ENCODE measurements at places on chromosomes 6 and 20.

DNA sequence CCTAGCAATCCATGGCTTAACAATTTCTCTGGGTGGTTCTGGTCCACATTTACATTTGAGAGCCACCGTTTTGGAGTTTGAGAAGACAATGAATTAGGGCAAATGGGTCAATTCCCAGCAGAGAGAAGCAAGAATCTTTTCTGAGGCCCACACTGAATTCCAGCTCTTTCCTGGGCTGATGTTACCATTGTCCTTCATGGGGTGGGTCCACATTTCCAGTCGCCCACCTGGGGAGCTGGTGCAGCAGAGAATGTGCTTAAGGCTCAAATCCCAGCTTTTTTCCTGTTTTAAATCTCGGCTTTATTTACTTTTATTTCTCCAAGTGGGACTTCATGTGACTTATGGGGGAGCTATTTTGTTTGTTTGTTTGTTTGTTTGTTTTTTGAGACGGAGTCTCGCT is 44.2 kb upstream of the TFAP2C start:
- DNase-seq = no peak

DNA sequence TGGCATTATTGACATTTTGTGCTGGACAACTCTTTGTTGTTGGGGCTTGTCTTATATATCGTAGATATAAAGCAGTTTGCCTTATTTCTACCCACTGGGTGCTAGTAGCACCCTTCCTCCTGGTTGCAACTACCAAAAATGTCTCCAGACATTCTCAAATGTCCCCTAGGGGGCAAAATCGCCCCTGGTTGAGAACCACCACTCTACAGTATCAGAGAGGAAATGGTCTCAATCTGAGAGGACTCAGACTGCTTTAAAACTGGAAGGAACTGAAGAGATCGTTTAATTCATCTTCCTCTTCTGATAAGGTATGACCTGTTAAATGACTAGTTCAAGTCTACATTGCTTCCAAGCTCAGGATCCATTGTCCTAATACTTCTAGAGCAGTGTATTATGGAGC is 14.9 kb downstream of the SH3BGRL2 start:
- no peak for DNase-seq

- no peak for DNase-seq
Measured at GRCh38 chr20:33076662-33077372, 2.6 kb upstream of the BPIFB4 start.

DNA sequence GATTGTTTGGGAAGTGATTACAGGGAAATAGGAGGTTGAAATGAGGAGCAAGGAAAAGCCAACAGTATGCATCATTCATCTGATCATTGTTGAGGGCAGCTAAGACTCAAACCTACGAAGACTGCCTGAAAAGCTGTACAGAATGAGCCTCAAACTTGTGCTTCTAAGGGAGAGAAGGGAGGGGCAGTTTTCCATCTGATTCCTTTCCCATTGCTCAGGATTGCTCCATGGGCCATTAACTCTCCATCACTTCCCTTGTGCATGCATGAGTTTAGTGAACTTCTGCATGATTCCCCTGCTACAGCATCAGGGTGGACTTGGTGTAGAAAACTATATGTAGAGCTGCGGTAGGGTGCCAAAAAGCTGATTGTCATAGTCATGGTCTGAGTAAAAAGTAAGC is 742.7 kb upstream of the SLC35B3 start:
- DNase-seq = no peak

DNA sequence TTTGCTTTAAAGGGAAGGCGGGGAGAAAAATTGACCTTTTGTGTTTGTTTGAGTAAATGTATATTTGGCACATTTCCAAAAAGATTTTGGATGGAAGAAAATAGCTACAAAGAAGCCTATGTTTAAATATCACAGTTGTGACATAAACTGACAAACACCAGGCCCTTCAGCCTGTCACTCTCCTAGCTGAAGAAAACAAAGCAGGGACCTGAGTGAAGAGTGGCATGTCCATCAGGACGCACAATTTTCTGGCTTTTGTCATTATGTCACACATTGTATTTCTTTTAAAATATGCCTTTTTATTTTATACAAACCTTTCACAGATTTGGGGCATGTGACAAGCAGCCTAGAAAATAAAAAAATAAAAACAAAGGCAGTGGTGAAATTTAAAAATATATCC is 241.2 kb downstream of the OGFRL1 start:
- no peak for DNase-seq

- no peak for DNase-seq
Measured at GRCh38 chr6:108341372-108341771, 46.5 kb downstream of the AFG1L start.

GRCh38 chr20:618980-619379 is 8.9 kb upstream of the TCF15 start:
- no peak for DNase-seq

- no peak for DNase-seq
Measured at GRCh38 chr20:23161968-23162696, 76.0 kb upstream of the CD93 start.

DNA sequence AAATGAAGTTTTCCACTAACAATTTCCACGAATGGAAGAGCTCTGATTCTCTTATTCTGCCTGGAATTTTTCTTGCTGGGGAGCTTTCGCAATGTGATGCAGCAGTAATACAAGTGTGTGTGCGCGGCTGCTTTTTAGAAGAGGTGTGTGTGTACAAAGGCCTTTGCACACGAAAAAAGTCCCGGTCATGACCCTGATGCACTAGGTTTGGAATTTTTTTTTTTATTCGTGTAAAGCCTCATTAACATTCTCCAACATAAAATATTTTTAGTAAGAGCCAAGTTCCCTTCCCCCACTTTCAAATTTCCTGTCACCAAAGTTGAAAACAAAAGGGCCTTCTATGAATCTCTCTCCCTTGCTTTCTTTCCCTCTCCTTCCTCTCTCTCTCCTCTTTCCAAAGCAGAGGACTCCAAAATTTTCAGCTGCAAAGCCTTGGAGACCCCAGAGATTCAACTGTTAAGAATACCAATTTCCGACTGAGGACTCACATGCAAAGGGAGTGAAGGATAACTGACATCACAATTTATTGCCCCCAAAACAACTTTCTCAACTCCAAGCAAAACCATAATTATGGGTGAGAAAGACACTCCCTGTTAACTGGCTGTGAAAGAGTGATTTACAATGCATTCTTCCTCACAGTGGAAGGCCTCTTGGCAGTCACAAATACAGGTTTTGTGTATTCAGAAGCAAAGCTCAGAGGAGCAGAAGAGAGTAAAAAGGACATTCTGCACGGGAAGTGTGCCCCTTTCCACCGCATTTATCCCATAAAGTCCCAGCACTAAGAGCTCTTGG is 421.2 kb upstream of the JARID2 start:
- peak; percentile 3 for DNase-seq

DNA sequence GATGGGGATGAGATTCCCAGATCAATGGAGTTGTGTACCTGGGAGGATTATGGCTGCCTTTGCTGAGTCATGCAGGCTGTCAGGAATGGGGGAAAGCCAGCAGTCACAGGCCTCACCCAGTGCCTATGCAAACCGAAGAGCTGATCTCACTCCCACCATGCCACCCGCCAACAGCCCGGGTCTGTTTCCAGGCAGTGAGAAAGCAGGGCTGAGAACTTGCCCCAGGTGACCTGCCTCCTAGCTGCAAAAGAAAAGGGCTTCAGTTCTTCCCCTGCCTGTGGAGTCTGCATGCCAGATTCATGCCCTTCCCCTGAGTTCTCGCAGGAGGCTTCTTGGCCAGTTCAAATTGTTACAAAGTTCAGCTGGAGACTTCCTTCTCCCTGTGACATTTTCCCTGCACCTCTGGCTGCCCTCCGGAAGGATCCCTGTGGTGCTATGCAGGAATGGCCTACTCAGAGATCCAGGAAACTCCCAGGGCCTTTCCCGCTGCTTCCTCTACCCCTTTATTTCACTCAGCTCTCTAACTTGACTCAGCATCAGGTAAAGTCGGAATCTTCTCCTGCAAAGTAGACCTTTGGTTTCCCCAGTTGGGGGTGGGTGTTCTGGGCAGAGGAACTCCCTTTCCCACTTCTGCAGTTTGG is 71.5 kb upstream of the B3GAT2 start:
- DNase-seq = peak; percentile 25

DNA sequence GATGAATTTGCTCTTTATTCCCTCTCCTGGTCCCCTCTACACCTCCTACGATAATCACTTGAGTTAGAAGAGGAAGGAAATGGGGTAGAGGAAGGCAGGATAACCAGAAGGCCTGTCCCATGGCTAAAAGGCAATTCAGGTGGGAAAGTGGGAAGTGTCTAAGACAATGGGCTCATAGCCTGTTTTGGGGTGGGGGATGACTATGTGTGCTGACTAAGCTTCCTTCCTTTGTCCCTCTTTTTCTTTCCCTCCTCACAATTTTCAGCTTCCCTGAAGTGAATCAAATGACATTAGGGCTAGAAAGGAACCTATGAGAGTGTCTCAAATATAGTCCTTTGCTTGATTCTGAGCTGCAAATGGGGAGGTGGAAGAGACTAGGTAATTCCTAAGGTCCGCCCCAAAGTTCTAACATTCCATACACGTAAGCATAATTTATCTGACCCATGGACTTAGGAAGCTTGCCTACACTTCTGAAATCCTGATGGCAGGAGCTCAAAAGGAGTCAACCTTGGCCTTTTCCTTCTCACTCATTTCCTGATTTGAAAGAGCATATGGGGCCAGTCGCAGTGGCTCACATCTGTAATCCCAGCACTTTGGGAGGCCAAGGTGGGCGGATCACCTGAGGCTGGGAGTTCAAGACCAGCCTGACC is 24.3 kb downstream of the EDEM2 start:
- no peak for DNase-seq

DNA sequence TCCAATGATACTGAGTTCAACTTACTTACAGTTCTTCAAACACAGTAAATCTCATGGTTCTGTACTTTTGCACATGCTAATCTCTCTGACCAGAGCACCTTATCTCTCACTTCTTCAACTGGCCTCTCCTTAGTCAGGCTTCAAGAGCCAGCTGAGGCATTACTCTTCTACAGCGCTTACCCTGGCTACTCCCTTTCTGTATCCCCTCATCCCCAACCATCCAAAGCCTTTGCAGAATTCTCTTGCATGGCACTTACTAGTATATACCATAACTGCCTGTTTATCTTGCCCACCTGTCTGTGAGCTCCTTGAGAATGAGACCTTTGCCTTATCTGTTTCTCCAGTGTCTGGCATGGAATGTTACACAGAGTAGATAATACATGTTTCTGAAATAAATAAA is 49.2 kb downstream of the SESN1 start:
- DNase-seq = no peak

GRCh38 chr6:168589275-168589674 is 148.3 kb downstream of the SMOC2 start:
- DNase-seq = no peak

DNA sequence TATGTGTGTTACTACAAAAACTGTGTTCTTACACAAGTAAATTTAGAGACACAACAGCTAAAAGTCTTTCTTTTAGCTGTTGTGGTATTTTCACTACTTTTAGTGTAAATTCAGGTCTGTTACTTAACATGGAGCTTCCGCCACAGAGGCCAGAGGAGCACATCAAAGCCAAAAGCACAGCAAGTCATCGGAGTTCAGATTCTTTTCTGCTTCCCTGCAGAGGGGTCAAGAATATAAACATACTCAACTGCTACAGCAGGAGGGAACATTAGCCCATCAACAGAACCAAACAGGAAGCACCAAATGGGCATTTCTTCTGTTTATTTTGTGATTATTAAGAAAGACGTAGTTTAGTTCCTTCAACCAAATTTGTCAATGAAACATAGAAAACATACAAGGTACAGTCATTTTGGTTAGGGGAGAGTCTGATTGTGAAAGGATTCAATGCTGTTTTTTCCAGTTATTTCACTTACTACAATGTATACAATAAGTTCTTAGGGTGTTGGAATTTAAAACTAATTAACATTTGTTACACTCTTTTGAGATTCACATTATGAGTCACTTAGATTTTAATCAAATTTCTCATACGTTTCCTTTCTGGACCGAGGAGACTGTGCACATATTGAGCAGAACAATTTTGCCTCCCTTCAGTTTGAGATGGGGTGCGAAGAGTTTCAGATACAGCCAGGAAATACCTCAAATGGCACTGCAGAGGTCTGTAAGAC is 42.8 kb upstream of the DSE start:
- no peak for DNase-seq

- no peak for DNase-seq
Measured at GRCh38 chr6:107202876-107203468, 87.7 kb upstream of the BEND3 start.

GRCh38 chr6:145904391-145904790 is 59.8 kb downstream of the SHPRH start:
- DNase-seq = no peak

DNA sequence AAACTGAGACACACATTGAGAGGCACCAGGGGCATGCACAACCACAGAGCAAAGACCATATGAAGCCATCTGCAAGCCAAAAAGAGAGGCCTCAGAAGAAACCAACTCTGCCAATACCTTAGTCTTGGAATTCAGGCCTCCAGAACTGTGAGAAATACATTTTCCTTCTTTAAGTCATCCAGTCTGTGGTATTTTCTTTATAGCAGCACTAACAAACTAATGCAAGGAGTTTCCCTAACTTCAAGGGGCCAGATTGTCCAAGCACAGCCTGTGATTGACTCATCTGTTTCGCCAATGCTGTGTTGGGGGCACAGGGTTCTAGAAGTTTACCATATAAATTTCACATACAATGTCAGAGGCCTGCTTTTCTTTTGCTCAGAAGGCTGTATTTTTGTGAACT is 364.6 kb downstream of the GJA1 start:
- DNase-seq = no peak

DNA sequence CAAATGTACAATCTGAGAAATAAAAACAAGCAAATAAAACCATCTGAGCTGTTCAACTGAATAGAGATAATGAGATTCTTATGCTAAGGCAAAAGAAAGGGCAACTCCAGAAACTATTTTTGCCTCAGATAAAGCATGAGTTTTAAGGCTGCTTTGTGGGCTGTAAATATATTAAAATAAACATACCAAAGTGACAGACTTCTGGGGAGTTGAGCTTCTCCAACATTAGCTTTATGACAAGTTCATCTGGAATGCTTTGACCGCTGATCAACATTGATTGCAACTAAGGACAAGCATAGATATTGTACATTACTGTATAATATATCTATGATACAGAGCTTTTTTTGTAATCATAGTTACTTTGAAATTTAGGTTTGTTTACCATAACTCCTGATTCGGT is 19.3 kb downstream of the AK9 start:
- DNase-seq = no peak

- no peak for DNase-seq
Measured at GRCh38 chr6:89690944-89691324, 52.4 kb upstream of the LYRM2 start.

DNA sequence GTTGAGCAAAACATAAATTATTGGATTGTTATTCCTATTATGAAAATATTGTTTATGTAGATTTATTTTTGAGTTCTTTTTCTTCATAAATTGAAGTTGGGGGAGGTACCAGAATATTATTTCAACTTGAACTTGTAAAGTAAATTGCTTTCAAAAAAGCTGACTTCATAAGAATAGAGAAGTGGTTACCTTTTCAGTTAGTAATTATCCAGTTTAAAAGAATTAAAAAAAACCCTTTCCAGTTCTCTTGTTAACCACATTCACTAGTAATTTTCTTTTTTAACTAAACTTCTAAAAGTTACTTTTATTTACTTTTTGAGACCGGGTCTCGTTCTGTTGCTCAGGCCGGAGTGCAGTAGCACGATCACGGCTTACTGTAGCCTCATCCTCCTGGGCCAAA is 124.3 kb downstream of the CDKAL1 start:
- DNase-seq = no peak

Data from hippocampal formation (tissue), 2 donors.